ENCODE measurements at places on chromosomes 13 and 19.

DNA sequence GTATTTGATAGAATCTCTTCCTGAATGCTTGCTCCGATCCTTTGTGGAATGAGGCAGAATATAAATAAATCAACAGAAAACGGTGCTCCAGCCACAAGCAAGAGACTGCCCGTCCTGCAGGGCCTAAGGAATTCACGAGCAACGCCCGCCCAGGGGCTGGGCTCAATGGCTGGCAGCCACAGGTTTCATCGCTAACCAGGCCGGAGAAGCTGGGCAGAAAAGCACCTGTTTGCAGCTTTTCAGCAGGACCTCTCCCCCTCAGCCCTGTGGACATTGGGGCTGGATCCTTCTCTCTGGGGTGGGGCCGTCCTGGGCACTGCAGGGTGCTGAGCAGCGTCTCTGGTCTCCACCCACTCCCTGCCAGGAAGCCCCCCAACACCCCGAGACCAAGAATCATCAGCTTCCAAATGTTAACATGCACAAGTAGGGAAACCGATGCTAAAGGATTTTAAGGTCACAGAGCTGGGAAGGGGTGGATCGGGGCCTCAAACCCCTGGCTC, 102.5 kb downstream of the GADD45B start:
- DNase-seq, result no peak

DNA sequence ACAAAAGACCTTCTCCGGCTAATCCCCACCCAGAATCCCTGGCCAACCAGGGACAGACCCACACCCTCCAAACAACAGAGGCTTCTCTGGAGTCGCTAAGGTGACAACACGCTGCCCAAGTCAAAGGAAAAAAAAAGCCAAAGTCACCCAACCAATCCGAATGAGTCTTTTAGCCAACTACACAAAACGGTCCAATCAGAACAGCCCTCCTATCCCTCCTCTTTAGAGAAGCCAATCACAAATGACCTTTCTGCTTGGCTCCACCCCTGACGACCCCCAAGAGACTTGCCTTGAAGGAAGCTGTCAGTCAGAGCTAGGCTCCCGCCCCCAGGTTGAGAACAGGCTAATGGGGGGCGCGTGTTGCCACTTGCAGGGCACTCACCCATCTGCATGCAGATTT, 6.6 kb upstream of the FBXW9 start:
- no peak for DNase-seq

GRCh38 chr13:48818495-48819356, 157.0 kb upstream of the FNDC3A start:
- DNase-seq, result no peak

- no peak for DNase-seq
Measured at GRCh38 chr13:21573920-21574712, 29.9 kb downstream of the MICU2 start.

DNA sequence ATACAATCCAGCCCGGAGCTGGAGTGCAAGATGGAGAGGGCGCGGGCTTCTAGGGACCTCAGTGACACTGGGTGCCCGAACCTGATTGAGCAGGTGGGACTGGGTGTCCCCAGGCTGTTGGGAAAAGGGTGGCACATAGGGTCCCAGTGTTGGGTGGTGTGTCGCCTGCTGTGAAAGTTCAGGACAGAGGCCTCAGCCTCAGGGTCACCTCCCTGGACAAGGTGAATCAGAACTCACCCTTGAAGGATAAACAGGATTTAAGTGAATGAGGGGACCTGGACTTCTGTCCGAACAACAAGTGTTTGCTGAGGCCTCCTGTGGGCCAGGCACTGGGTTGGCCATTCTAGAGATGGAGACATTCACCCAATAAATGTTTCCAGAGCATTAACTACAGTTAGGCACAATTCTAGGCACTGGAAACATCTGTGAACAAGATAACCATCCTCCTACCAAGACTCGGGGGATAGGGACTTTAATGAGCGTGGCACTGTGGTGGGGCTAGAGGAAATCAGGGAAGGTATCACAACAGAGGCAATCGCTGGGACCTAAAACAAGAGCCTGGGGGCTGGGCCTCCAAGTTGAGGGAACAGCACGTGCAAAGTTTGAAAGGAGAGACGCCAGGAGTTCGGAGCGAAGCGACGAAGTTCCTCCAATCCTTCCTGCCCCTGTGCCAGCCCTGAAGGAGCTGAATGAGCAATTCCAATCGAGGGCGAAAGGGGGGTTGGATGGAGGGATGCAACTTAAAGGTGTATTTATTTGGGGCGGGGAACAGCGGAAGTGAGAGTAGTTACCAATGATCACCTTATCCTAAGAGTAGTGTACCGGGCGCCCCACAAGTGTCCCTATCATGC, 921 bp upstream of the POLD1 start:
- no peak for DNase-seq

DNA sequence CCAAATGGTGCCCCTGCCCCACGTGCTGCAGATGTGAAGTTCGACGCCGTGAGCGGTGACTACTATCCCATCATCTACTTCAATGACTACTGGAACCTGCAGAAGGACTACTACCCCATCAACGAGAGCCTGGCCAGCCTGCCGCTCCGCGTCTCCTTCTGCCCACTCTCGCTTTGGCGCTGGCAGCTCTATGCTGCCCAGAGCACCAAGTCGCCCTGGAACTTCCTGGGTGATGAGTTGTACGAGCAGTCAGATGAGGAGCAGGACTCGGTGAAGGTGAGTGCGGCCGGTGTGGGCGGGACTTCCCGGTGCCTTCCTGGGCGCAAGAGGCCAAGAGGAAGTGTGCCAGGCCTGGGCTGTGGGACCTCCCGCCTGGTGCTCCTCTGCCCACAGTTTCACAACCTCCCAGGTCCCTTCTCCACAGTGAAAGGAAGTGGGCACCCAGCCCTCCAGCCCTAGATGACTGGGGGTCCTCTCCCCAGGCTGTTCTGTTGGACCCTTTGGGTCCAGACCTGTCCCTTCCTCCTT, 14.1 kb upstream of the RELB start:
- DNase-seq, result no peak

DNA sequence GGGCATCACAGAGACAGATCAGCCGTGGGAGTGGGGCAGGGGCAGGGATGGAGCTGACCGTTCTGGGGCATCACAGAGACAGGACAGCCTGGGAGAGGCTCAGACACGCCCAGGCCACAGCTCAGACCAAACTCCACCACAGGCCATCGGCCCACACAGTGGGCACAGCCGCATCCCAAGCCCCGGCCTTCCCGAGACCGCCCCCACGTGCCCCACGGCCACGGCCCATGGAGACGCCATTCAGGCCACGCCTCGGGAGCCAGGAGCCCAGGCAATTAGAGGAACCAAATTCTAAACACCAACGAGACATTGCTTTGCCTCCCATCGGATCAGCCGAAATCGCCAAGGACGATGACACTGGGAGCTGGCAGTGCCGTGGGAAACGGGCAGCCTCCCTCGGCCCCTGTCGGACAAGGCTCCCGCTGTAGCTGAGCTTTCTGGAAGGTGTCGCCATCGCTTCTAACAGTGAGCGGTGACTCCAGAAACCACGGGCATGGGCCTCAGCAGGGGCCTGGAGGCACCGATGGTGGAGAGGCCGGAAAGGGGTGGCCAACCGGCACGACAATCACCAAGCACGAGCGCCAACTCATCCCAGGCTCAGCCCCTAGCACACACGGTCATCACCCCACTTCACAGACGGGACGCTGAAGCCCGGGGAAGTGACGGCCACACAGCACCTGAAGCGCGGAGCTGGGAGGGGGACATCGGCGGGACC, 2.4 kb downstream of the PIP5K1C start:
- DNase-seq, result no peak

- DNase-seq, result no peak
Measured at GRCh38 chr19:58579473-58580142, 6.5 kb upstream of the MZF1 start.

- no peak for DNase-seq
Measured at GRCh38 chr19:40210889-40211288, 7.3 kb downstream of the TTC9B start.

GRCh38 chr13:41426047-41426446, 31.3 kb upstream of the RGCC start:
- DNase-seq, result no peak

DNA sequence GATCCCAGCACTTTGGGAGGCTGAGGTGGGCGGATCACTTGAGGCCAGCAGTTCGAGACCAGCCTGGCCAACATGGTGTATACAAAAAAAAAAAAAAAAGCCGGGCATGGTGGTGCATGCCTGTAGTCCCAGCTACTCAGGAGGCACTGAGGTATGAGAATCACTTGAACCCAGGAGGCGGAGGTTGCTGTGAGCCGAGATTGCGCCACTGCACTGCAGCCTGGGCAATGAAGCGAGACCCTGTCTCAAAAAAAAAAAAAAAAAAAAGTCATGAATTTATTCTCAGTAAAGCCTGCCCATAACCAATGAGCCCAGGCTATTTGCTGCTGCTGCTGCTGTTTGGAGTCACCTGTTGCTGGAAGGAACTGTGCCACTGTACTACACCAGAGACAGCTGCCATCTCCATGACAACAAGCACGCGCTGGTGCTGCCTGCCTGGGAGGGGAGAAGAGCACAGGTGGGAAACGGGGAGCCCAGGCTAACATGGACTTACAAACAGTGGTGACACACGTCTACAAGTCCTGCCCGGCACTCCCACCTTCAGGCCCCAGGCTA, 11.3 kb downstream of the ZFR2 start:
- DNase-seq, result no peak

- no peak for DNase-seq
Measured at GRCh38 chr19:15398501-15399233, 19.1 kb upstream of the AKAP8 start.

GRCh38 chr13:50629497-50629896, 214.0 kb downstream of the DLEU7 start:
- DNase-seq, result no peak

DNA sequence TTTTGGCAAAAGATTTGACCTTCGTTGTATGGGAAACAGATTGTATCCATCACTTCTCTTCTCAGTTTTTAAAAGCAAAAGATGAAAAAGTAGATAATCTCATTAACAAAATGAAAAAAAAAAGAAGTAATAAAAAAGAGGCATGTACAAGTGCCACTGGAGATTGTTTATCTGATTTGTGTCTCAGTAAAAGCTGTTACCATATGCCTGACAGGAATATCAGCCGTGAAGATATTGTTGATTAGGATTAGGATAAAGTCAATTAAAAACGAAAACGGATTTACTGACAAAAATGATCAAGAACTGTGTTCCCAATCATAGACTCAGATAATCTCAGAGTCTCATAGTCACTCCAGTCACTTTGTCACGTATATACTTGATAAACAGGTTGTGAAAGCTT, 842.1 kb upstream of the SLC10A2 start:
- no peak for DNase-seq
